ENCODE measurements at places on chromosomes 2 and 18. TPM values are rescaled to one million over a fixed set of nuclear protein-coding genes. Genes with fewer than 3 reads are reported as not detected.

The RGPD6 gene
- total RNA-seq: 7.8 TPM

- peaks cover 18% of the 10 kb centered on the region for H3K36me3 ChIP-seq
- no peaks in the 10 kb centered on the region for H3K4me1 ChIP-seq
- no peak overlapping the region for H3K4me3 ChIP-seq
- no peak overlapping the region for H3K27ac ChIP-seq
Observed at GRCh38 chr2:168697668-168698121, 104.7 kb upstream of the NOSTRIN start.

The ABCG8 gene
- total RNA-seq: not detected

DNA sequence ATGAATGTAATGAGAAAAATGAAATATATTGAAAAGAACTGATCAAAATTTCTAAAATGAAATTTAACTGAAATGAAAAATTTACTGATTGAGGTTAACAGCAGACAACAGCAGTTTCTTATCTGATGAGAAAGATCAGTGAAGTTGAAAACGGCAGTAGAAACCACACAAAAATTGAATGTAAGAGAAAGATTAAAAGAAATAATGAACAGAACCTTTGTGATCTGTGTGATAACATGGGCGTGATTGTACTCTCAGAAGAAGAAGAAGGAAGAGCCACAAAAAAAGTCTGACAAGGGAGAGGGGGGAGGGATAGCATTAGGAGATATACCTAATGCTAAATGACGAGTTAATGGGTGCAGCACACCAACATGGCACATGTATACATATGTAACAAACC lies 45.2 kb downstream of the FAM117B start:
- DNase-seq: no peak
- H3K4me3 ChIP-seq: no peak overlapping the region
- no peak overlapping the region for H3K27ac ChIP-seq
- H3K36me3 ChIP-seq: peaks cover 10% of the 10 kb centered on the region
- H3K4me1 ChIP-seq: peaks cover 7% of the 10 kb centered on the region
- H3K27me3 ChIP-seq: no peaks in the 10 kb centered on the region

The TEX44 gene
- not detected for total RNA-seq

DNA sequence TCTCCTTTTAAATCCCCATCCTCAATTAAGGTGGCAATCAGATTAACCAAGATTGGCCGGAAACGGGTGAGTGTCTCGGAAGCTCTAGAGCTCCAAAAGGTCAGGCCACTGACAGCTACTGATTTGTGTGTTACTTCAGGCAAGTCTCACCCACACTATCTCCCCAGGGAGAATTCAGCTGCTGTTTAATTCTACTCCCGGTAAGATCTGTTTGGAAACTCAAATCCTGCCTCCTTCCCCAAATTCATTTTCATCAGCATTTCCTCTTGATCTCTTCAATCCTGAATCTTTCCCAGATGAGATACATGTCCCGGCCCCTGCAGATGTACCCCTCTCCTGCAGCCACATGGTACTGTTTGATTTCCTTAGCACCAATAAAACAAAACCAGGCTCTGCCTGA lies 34.9 kb downstream of the EFR3B start:
- H3K27me3 ChIP-seq: peaks cover 27% of the 10 kb centered on the region
- H3K4me3 ChIP-seq: no peak overlapping the region
- H3K27ac ChIP-seq: no peak overlapping the region
- DNase-seq: no peak

- no peak for DNase-seq
- H3K27ac ChIP-seq: no peak overlapping the region
- H3K4me3 ChIP-seq: no peak overlapping the region
Observed at GRCh38 chr18:9642799-9643462, 28.6 kb upstream of the PPP4R1 start.

- DNase-seq: peak; percentile 59
- no peaks in the 10 kb centered on the region for H3K36me3 ChIP-seq
- no peak overlapping the region for H3K4me3 ChIP-seq
- peaks cover 5% of the 10 kb centered on the region for H3K27me3 ChIP-seq
- H3K4me1 ChIP-seq: no peaks in the 10 kb centered on the region
- no peak overlapping the region for H3K27ac ChIP-seq
Observed at GRCh38 chr18:12391487-12392165, 14.6 kb upstream of the AFG3L2 start.

DNA sequence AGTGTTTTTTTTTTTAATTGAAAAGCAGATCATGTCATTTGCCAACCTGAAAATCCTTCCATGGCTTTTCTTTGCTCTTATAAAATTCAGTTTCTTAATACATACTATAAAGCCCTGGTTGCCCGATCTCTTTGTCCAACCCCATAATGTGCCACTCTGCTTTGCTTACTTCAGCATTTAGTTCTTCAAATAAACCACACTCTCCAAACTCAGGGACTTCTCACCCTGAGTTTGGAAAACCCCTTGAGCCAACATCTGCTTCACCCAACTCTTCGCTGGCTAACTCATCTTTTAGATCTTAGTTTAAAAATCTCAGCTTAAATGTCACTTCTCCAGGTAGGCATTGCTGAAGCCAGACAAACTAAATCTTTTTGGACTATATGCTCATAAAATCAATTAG lies 1.3 kb upstream of the STAT1 start:
- H3K36me3 ChIP-seq: peaks cover 12% of the 10 kb centered on the region
- no peak for DNase-seq
- H3K4me1 ChIP-seq: peaks cover 42% of the 10 kb centered on the region
- no peaks in the 10 kb centered on the region for H3K27me3 ChIP-seq
- no peak overlapping the region for H3K27ac ChIP-seq

DNA sequence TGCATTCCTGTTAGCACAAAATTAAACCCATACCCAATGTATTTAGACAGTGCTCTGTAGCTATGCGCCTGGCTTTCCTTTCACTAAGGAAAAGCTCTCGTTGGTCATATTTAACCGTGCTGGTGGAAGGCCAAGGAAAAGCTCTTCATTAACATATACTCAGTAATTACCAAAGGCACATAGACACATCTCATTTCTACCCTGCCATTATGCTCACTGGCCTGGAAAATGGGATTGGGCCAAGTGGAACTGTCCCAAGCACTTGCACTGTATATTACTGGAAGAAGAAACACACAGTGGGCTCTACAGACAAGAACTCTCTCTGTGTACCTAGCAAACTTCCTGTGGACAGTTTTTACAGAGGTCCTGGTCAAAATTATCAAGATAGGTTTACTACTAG lies 274.4 kb downstream of the ERBB4 start:
- H3K27me3 ChIP-seq: no peaks in the 10 kb centered on the region
- H3K4me3 ChIP-seq: no peak overlapping the region
- H3K27ac ChIP-seq: no peak overlapping the region
- H3K4me1 ChIP-seq: no peaks in the 10 kb centered on the region
- DNase-seq: no peak

DNA sequence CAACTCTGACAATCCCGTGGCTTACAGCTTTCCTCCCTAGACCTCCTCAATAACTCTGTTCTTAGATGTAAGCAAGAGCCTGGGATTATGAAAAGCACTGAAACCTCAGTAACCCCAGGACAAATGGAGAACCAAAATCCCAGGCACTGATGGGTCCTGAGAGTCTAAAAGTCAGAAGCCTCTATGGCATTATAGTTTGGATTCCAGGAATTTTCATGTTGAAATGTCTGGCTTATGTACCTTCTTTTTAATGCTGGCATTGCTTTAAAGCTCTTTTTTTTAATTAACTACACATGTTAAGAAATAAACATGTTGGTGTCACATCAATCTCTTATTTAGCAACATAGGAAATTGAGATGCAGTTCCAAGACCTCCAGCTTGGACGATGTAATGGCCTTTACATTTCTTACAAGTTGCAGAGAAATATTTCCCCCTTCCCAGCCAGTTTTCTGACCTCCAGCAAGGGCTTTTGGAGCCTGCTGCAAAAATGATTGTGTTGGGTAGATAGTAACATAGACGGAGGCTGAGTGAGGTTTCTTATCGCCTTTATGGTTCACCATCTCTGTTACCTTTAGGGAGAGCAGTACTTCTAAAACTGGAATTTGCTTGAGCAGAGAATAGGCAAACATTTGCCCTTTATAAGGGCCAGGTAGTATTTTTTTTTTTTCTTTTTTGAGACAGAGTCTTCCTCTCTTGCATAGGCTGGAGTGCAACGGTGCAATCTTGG lies 84.8 kb upstream of the RASGRP3 start:
- no peak overlapping the region for H3K4me3 ChIP-seq
- no peak for DNase-seq
- H3K4me1 ChIP-seq: no peaks in the 10 kb centered on the region
- no peaks in the 10 kb centered on the region for H3K36me3 ChIP-seq

DNA sequence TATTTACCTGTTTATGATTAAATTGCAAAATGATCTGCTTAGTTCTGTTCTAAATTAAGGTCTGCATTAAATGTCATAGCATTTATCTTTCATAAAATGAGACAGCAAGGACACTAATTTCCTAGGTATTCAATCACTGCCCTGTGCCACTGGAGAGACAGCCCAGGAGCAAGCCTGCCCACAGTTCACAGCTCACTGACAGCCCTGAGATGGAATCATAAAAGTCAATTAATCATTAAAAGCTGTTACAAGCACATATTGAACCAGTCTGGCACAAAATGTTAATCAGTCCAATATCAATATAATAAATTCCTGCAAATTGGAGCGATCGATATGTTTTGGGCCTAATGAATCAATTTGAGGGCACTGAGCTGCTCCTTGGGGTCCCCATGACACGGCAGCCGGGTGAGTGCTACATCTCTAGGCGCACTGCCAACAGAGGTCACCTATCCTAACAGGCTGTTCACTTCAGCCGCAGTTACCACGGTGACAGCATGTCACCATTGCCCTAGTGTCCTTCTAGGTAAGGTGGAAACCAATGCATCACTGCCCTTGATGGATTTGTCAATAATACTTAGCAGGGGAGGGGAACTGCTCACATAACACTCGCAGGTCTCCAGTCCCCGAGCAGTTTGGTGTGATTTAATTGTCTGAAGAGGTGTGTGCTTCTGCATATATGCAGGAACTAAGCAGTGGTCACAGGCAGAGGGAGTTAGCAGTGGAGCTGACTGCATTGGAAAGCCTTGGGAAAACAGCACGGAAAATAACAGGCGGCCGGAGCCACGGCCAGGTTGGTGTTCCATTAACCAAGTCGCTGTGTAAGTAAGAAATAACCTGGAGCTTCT lies 47.3 kb downstream of the POU3F3 start:
- no peaks in the 10 kb centered on the region for H3K36me3 ChIP-seq
- peaks cover 2% of the 10 kb centered on the region for H3K27me3 ChIP-seq
- no peak for DNase-seq
- no peak overlapping the region for H3K27ac ChIP-seq
- no peak overlapping the region for H3K4me3 ChIP-seq

The SKOR2 gene
- not detected for total RNA-seq

DNA sequence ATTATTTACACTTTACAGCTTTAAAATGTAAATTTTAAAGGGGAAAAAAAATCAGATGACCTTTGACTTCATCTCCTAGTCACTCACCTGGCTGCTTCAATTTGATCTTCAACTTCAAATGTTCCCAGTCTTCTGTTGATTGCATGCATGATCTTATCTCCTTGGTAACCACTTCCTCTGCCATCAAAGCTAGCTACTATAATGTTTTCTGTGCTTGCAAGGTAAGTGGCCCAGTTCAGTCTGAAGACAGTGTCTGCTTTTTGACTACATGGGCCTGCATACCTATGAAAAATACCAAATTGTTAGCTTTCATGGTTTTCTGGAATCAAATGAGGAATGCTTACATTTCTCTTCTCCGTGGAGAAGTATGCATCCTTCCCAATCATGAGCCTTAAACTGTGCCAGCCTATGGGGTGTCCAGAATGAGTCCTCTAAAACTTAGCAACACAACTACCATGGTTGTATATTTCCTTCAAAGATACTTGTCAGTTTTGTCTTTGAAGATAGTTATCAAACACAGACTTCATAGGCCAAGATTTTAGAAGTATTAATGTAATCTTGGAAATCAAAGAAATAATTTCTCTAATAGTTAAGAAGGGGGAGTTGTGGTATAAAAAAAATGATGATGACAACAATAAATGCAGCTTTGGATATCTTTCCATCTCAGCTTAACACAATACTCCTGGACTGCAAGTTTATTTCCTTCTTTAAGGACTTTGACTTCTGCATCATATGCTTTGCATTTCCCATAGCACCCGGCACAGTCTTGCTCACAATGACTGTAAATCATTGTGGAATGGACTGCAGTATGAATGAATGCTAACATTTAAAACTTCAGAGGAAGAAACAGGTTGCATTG lies 62.1 kb downstream of the DPP4 start:
- no peaks in the 10 kb centered on the region for H3K27me3 ChIP-seq
- peaks cover 87% of the 10 kb centered on the region for H3K36me3 ChIP-seq
- H3K4me3 ChIP-seq: no peak overlapping the region
- peaks cover 68% of the 10 kb centered on the region for H3K4me1 ChIP-seq
- peak; percentile 29 for DNase-seq

The DAPL1 gene
- not detected for total RNA-seq

The FAHD2A gene
- 37.3 TPM for total RNA-seq

Data from activated CD4-positive, alpha-beta memory T cell treated with anti-CD3 and anti-CD28 coated beads, Interleukin-2, amount 10 ng/mL, durations not matched to agents 7 days and 5 days (primary cell).